ENCODE measurements at places on chromosomes 12 and 14.

DNA sequence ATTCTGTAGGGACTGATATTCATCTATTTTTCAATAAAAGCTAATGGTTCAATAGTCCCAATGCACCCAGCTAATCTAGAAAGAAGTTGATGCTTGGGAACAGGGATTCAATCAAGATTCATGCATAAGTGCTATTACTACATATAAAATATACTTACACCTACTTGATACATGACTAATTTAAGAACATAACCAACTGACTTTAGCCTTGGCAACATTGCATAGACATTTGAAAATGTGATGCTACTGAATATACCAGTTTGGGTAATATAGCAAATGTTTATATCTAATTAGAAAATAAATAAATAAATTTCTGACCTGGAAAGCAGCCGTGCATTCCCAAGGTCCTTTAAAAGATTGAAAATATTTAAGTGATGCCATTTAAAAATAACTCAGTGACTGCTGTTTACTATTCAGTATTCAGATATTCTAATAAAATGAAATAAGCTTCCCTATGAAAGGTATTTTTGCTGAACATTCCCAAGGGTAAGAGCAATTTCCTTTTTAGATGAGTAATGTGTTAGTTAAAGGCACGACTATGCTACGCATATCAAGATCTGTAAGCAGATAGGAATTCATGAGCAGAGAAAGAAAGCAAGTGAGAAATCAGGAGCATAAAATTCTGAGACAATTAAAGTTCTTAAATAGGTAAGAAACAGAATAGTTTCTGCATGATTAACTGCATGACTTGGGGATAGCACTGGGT lies 160.6 kb upstream of the SYT1 start:
- no peak for DNase-seq

- DNase-seq, result no peak
Observed at GRCh38 chr12:6192604-6193380, 7.4 kb upstream of the CD9 start.

DNA sequence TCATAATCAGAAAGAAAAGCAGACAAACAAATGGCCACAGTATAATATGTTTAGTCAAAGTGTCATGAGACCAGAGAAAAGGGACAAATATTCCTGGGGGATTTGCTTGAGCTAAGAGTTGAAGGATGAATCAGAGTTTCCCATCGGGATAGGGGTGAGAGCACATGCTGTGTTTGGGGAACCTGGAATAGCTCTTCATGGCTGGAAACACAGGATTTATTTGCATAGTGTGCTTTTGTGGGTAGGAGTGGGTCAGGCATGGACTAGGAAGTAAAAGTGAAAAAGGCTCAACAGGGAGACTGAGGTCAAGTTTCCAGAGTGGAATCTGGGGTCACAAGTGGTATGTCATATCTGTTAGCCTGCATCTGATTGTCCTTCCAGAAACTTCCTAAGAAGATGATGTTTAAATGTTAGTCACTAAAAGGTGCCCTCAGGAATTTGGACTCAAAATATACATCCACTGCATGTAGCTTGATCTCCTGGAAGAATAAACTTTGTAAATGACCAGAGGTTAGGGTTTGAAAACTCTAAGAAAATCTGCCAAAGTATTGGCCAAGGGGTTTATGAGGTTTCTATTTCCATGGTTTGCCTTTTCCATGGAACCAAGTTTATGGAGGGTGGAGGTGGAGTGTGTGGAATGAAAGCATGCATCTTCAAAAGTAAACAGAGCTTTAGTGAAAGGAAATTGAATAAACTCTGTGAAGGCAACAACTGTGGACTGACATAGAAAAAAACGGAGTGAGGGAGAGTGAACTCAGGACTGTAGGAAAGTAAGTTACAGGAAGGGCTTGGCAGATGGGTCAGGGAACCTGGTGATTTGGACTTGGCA lies 344.6 kb downstream of the C12orf75 start:
- no peak for DNase-seq

GRCh38 chr12:82057770-82058169 lies 298.6 kb upstream of the PPFIA2 start:
- DNase-seq, result no peak

DNA sequence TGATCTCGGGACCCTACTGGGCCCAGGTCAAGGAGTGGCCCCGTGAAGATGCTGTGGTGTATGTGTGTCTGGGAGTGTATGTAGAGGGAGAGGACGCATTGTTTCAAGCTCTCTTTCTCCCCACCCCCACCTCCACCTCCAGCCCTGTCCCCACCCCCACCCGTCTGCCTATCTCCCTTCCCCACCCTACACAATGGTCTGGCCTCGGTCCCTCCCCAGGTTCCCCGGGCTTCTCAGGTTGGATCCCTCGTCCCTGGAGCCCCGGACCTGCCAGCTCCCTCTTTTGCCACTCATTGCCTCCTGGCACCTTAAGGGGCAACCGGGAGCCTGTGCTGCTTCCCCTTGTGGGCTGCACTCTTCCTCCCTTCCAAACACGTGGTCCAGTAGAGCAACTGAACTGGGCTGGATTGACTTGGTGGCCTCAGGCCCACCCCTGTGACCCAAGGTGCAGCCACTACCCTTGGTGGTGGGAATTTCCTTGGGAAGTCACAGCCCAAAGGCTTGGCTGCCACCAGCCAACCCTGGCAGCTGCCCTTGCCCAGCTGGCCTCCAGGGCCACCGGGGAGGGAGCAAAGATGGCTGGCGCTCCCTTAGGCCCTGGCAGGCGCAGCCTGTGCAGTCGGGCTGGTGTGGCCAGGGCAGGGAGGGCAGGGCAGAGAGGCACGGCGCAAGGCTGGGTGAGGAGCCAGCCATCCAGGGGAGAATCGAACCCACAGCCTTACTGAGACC lies 628 bp downstream of the VRTN start:
- DNase-seq, result no peak

GRCh38 chr12:108728820-108729611 lies 2.3 kb downstream of the CORO1C start:
- DNase-seq, result no peak

DNA sequence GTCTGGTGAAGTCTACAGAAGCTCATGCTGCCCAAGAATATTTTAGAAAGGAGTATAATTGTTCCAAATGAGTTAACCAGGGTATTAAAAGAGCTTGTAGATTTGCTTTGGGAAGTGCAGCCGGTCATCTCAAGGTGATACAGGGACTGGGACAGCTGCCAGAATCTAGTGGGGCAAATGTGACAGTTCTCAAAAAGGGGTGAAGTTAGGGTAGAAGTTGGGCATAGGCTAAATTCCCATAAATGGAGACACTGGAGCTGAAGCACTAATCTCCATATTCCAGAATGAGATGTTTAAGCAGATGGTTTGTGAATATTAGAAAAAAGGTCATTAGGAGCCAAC lies 94.7 kb downstream of the ANO6 start:
- DNase-seq, result no peak

GRCh38 chr12:104049903-104050356 lies at the start of gene GLT8D2:
Gene GLT8D2, minus strand, starts transcription at chr12:104050187. Its CDS starts 30,539 bp downstream, at chr12:104019648.
- DNase-seq, result no peak
